Activated CD4-positive, alpha-beta T cell treated with anti-CD3 and anti-CD28 coated beads for 1 hour (primary cell): ENCODE measurements at places on chromosomes 4 and X.

GRCh38 chr4:127698789-127699200, 31.4 kb upstream of the SLC25A31 start:
- DNase-seq, result no peak

- DNase-seq, result peak; percentile 11
Observed at GRCh38 chrX:155819966-155820491, 61.1 kb upstream of the VAMP7 start.

- no peak for DNase-seq
Observed at GRCh38 chr4:113621633-113622032, 139.9 kb downstream of the CAMK2D start.

DNA sequence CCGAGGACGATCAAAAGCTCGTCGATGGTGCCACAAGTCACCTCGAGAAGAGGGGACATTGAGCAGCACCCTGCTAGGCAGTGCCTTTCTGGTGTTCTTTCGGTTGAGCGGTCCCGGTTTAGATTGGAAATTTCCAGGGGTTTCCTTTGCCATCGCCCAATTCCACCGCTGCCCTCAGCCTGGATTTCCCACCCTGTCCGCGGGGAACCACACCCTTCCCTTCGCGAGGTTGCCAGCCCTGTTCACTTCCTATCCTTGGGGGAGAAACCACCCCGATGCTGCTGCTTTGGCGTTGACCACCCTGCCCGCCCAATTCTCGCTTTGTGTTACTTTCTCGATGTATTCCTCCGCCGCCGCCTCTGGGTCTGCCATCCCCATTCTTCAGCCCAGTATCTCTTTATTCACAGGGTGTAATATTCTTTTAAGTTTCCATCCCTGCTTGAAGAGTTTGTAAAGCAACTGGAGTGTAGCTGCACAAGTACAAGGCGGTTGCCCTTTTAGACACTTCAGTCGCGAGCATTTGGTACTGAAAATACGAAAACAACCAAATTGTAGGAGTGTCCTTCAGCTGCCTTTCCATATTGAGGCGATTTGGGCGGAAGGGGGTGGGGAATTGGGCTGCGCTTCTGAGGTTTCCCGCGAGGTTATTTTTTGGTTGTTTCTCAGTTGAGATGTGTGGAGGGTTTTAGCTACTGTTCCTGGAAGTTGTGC, 1.1 kb downstream of the OGT start:
- DNase-seq, result peak; percentile 29

- DNase-seq, result no peak
Observed at GRCh38 chrX:140572724-140573123, 67.9 kb upstream of the SOX3 start.

DNA sequence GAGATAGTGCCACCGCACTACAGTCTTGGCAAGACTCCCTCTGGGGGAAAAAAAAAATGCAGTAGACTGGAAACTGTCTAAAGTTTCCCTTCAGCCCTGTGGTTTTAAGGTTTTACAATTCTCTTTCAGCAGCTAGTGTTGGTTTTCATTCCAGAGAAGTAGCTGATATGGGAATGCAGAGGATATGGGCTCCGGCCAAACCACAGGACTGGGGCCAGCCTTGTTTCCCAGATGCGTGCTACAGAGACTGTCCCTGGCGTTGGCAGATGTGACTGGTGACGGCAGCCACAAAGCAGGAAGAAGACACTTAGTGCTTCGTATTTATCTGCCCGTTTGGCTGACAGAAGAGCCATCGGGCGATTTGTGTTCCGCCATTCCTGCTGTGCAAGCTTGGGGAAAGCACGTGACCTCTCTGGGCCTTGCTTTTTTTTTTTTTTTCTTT, 43.2 kb downstream of the ZBTB49 start:
- no peak for DNase-seq

- DNase-seq, result no peak
Observed at GRCh38 chrX:97158269-97158668, 274.6 kb downstream of the RPA4 start.

GRCh38 chrX:154548028-154548316, 552 bp downstream of the IKBKG start:
- no peak for DNase-seq

- DNase-seq, result no peak
Observed at GRCh38 chr4:142035566-142035965, 399.2 kb downstream of the IL15 start.

- no peak for DNase-seq
Observed at GRCh38 chrX:53362449-53362848, 60.0 kb downstream of the SMC1A start.

- DNase-seq, result no peak
Observed at GRCh38 chrX:13373431-13374187, 53.8 kb upstream of the ATXN3L start.

DNA sequence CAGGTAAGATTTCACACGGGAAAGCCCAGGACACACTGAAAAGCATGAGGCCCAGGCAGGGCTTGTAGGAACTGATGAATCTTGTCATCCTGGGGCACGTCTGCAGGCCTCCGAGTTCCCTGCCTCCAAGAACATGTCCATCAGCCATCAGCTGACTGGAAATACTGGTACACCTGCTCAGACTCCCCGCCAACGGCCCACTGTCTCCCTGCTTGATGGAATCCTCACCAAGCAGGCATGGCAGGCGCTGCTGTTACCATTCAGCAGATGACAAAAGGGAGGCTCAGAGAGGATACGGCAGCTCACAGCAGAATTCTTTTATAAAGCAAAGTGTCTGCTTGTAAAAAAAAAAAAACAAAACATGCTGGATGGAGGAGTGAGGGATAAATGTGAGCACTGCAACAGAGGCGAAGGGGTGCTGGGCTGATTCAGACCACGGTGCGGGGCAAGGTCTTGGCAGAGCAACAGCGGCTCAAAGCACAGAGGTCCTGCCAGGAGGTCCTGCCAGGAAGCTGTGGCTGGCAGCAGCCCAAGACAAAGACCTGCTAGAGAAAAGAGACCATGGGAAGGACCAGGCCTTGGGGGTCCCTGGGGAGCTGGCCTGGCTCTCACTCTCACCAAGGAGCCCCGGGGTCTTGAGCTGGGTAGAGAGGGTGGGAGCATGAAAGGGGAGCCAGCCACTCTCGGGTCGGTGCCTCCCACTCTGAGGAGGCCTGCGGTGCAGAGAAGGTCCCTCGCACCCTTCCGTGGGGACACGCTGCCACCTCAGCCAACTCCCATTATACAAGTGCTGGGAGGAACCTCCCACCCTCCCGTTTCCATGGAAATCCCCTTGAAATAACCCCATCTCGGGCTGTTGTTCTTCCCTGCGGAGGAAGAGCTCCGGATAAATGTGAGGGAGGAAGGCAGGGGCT, 25.6 kb downstream of the PPP2R2C start:
- no peak for DNase-seq

GRCh38 chrX:153779891-153780677, 757 bp upstream of the SRPK3 start:
- DNase-seq, result no peak

DNA sequence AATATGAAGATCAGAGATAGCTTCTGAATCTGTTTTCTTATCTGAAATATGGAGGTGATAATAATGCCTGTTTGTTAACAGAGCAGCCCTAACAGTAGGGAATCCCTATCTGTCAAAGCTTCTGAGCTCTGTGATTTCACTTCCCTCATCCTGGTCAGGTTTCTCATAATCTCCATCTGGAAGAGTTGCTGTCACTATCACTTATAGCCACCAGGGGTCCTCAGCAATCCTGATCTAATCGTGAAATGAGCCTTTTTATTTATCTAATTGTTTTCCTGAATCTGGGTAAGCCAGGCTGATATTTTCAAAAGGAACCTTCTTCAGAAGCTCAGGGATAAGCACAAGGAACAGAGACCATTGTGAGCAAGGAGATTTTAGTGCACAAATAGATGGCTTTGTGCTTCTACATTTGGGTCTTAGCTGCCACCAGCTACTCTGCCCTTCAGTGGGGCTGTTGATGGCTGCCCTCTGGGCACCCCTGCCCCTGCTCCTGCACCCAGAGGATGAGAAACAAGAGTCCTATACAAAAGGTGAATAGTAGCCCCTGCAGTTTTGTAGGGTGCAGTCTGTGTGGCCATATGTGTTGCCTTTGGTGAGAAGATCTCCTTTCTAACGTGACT, 196.4 kb upstream of the RADX start:
- no peak for DNase-seq

GRCh38 chrX:13275031-13275430, 44.8 kb downstream of the ATXN3L start:
- no peak for DNase-seq

- DNase-seq, result no peak
Observed at GRCh38 chr4:55369968-55370367, 23.9 kb downstream of the SRD5A3 start.

- no peak for DNase-seq
Observed at GRCh38 chrX:19883878-19884277, 3.5 kb downstream of the SH3KBP1 start.

DNA sequence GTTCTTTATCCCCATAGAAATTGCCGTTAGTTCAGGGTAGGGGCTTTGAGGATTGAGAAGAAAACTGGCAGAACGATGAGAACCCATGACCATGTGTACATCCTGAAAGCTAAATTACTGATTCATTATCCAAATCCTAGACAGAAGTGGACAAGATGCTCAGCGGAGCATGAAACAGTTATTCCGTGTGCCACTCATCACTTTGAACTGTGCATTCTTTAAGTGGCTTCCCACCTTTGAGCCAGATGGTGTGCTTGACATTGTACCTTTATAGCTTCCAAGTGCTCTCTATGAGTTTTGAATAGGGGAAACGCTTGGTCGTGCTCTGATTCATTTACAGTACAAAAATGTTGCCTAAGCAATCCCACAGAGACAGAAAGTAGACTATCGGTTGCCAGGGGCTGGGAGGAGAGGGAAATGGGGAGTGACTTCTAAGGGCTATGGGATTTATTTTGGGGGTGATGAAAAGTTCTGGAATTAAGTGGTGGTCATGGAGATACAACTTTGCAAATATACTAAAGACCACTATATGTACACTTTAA, 100.0 kb downstream of the DOCK11 start:
- DNase-seq, result no peak

DNA sequence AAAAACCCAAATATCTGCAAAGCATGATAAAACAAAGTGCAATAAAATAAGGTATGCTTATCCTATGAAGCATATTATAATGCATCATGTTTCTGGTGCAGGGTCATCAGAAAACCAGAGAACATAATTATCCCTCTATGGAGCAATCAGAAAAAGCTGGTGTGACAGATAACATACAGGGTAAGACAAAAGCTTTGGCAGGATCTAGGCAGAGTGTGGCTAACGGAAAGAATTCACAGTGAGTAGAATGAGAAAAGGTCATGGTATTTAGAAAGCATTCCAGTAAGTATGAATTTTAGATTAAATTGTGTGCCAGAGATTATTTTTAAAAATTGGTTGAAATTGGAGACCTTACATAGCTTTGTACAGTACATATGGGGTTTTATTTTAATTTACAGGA, 29.0 kb upstream of the UGT2B4 start:
- no peak for DNase-seq

DNA sequence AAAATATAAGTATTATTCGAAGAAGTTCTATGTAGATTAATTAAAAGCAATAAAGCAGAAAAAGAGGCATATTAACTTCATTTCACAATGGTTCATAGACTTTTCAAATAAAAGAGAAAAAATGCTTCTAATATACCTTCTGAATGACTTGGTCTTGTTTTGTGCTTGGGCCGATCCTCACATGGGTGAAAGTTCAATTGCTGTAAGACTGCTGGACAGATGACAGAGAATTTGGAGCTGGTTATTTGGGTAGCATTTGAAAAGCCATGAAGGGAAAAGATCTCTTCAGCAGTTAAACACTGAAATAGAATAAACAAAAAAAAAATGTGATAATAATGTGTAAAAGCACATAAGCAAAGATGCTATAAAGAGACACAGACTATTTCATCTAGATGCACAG, 29.8 kb downstream of the SLC39A8 start:
- no peak for DNase-seq

GRCh38 chrX:150184491-150184890, 178.6 kb upstream of the MAMLD1 start:
- no peak for DNase-seq

DNA sequence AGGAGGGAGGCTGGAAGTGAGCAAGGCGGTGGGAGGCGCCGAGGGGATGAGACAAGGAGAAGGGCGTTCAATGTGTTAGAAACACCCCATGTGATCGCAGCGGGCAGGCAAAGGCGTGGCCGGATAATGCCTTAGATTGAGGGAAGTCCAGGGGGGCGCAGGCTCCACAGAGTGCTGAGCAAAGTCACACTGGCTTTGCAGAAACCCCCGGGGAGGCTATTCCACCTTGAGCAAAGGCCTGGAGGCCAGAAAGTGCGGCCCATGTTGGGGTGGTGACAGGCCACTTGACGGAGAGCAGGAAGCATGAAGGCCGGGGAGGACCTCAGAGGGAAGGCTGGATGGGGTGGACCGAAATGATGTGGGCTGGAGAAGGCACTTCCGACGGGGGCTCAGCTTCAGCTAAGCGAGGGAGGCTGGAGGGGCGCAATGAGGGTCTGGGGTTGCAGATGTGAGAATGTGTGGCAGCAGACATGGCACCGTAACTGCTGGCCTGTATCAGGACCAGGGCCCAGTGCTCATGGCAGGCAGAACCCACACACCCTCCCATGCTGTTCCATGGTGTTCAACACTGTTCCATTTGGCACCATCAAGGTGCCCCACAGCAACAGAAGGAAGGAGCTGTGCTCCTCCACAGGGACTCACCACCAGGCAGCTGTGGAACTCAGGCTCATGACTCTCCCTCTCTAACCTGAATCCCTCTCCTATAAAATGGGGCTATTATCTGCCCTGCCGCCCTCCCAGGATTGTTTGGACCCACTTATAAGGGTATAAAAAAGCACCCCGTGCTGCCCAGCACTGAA, 50.3 kb downstream of the HMX1 start:
- no peak for DNase-seq

GRCh38 chrX:45230410-45230809, 29.7 kb upstream of the DIPK2B start:
- no peak for DNase-seq

GRCh38 chr4:150673793-150674192, 91.8 kb downstream of the MAB21L2 start:
- DNase-seq, result no peak

- no peak for DNase-seq
Observed at GRCh38 chrX:11445540-11445939, 152.3 kb downstream of the AMELX start.

- DNase-seq, result no peak
Observed at GRCh38 chrX:11893933-11894710, 136.1 kb downstream of the MSL3 start.

- no peak for DNase-seq
Observed at GRCh38 chr4:120549011-120549570, 373.4 kb downstream of the PRDM5 start.

GRCh38 chr4:181592221-181592745, 650.9 kb upstream of the TENM3 start:
- no peak for DNase-seq

DNA sequence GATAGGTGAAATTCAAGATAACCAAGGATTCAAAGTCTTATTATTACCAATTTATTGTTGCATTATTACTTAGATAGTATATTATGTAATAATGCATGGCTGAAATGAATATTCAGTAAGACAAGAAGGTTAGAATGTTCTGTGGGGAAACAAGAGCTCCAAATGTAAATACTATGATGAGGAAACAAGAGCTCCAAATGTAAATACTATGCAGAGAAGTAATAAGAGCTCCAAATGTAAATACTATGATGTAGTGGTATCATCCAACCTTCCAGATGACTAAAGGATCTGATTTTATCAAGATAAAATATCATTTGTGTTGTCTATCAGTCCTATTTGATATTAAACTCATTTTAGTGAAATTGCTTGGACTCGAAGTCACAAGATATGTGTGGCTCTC, 82.2 kb upstream of the PCDH18 start:
- no peak for DNase-seq
